ENCODE measurements at places on chromosomes 11 and 22.

DNA sequence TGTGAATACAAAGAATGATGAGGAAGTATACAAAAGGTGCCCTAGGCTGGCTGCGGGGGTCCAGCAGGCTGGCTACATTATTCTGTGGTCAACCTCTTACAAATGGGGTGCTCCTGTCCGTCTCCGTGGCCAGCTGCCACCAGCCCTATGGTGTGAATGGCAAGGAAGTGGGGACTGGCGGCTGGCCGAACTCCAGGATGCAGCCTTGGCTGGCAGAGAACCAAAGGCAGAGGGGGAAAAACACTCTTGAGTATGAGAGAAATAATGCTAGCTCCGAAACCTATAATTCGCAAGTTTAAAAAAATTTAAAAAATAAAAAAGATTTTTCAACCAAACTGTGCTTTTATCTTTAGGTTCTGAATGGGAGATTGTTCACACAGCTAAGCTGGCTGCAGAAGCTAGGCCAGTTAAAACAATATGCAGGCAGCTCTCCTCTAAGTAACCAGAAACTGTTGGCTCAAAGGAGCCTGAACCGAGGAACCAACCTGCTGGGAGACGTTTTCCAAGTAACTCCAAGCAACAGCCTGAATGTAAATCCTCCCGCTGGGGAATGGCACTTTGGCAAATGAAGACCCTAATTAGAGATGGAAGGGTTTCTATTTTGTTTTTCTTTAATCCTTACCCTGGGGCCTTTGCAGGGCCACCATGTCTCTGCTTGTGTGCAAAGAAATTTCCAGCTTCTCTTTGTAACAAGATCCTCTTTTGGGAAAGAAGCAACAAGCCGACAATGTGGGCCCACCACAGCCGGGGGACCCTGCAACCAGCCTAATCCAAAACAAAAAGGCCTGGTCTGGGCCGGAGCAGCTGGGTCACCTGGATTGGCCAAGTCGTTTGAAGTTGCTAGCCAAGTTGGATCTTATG is 50.2 kb downstream of the C22orf31 start:
- no peak for DNase-seq

GRCh38 chr11:59069087-59069486 is 17.0 kb upstream of the GLYATL1B start:
- no peak for DNase-seq

DNA sequence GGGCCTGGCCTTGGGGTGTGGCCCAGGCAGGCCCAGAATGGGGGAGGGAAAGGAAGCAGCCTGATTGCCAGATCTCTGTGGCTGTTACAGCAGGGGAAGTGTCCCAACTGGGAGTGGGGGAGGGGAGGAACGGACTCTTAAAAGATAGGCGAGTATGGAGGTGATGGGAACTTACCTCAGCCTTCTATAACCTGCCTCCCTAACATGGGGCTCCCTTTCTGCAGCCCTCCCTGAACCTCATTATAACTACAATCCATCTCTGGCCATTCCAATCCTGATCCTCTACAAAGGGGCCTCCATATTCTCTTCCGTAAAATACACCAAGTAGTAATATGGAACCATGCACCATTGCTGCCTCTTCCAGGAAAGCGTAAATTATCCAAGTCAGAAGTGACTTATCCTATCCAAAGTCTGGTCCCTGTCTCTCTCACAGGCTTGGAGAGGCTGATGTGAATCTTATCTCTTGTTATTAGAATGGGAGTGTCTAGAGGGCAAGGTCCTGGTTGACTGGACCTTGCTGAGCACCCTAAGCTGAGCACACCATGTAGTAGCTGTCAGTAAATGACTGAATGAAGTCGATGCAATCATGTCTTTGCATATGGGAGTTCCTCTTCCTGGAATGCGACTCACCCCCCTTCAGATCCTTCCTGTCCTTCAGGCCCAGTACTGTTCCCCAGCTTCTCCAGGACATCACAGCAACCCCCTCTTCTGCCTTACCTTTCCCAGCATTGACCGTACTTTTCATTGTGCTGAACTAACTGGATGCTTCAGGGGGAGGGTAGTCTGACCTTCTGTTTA is 5.9 kb downstream of the RHOG start:
- DNase-seq: no peak

GRCh38 chr11:90874281-90874680 is 651.4 kb upstream of the CHORDC1 start:
- no peak for DNase-seq

All from NCI-H524 (cell line).